SHP77 (cell line): ENCODE measurements at places on chromosomes 1 and 21.

DNA sequence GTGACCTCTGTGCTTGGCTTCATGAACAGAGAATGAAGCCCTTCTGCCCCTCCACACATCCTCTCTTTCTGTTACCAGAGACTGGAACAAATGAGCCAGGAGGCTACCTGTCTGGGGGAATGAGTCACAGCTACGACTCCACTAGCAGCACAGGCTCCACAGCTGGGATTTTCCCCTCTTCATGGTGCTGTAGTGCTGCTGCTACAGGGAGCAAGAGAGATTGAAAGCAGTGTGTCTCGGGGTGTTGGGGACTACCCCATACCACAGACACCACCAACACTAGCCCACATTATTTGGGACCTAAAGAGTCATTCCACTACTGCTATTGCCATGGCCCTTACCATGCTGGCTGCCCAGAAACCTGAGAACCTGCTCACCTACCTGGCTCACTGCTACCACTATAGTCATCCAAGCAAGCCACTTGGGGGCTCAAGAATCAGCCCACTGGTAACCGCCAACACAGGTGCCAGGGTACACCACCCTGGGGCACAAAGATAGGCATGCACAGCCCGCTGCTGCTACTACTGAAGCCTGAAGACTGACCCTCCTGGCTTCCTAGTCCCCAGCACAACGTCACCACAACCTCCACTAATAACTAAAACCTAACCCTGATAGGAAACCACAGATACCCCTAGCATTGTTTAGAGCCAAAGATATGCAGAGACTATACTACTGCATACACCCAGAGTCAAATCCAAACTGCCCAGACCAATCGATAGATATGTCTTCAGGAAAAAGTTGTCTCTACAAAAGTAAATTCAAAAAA lies 17.7 kb downstream of the CD1E start:
- DNase-seq = no peak

DNA sequence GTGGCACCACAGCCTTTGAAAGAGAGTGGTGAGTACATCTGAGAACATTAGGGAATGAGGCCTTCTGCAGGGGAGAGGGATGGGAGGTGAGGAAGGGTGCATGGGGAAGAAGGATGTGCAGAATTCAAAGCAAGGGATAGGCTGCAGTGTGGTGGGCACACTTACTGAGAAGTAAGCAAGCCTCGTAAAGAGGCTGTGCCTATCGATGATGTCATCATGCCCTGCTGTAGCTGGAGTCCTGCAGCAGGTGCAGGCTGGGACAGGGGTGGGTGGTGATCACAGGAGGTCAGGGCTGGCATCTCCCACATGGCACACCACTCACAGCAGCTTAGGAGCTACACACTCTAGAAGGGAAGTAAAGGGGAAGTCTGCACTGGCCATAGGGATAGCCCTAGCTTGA lies 16.2 kb downstream of the ZSCAN20 start:
- no peak for DNase-seq

- no peak for DNase-seq
Observed at GRCh38 chr1:39832294-39832693, 43.6 kb upstream of the BMP8B start.

GRCh38 chr21:15397258-15397657 lies 332.5 kb upstream of the NRIP1 start:
- DNase-seq = no peak

DNA sequence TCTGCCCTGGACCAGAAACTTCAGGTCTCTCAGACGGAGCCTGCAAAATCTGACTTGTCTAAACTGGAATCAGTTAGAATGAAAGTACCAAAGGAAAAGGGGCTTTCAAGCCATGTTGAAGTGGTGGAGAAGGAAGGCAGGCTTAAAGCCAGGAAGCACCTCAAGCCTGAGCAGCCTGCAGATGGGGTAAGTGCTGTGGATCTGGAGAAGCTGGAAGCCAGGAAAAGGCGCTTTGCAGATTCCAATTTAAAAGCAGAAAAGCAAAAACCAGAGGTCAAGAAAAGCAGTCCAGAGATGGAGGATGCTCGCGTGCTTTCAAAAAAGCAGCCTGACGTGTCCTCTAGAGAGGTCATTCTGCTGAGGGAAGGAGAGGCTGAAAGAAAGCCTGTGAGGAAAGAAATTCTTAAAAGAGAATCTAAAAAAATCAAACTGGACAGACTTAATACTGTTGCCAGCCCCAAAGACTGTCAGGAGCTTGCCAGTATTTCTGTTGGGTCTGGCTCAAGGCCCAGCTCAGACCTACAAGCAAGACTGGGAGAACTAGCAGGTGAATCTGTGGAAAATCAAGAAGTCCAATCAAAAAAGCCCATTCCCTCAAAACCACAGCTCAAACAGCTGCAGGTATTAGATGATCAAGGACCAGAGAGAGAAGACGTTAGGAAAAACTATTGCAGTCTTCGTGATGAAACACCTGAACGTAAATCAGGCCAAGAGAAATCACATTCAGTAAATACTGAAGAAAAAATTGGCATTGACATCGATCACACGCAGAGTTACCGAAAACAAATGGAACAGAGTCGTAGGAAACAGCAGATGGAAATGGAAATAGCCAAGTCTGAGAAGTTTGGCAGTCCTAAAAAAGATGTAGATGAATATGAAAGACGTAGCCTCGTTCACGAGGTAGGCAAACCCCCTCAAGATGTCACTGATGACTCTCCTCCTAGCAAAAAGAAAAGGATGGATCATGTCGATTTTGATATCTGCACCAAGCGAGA lies 46.6 kb downstream of the ZBTB17 start:
- DNase-seq = no peak

DNA sequence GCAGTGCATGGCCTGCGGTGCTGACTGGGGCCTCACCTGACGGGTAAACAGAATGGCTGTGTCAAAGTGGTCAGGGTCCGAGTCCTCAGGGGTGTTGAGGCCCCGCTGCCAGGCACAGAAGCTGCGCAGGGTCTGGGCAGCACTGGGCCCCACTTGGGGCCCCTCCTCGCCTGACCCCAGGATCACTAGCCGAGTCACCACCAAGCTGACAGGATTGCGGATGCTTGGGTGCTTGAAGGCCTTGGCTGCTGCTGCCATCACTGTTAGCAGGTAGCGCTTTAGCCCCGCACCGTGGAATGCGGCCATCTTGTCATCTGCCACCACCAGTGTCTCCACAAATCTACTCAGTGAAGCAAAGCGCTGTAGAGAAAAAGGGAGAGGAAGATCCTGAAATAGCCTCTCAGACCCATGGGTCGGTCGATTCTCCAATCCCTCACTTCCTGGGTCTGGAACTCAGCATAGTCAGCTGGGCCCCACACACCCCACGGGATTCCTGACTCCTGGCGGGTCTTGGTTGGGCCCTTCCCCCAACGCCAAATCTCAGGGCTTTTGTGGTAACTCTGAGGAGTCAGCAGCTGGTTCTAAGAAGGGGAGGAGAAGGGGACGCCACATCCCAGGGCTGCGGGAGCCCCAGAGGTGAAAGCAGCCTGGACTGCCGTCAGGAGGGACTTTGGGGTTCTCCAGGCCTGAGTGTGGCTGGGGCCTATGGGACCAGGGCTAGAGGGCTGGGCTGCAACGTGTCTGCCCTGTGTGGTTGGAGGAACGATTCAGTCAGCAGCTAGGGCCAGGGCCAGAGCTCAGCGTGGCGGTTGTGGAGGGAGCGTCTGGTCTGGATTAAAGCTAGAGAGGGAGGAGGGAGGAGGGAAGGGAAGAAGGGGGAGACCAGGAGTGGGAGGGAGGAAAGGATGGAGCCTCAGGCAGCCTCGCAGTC lies 2.1 kb downstream of the ADAMTS4 start:
- DNase-seq = no peak

GRCh38 chr1:185567440-185567839 lies 166.8 kb upstream of the HMCN1 start:
- DNase-seq = no peak

- DNase-seq = no peak
Observed at GRCh38 chr1:27993241-27993640, 33.5 kb downstream of the XKR8 start.

- no peak for DNase-seq
Observed at GRCh38 chr1:230818901-230819300, 49.4 kb downstream of the C1orf198 start.

- no peak for DNase-seq
Observed at GRCh38 chr1:76659171-76659940, 207.9 kb upstream of the ST6GALNAC5 start.

- DNase-seq = no peak
Observed at GRCh38 chr1:89815611-89816010, 5.2 kb upstream of the LRRC8D start.

DNA sequence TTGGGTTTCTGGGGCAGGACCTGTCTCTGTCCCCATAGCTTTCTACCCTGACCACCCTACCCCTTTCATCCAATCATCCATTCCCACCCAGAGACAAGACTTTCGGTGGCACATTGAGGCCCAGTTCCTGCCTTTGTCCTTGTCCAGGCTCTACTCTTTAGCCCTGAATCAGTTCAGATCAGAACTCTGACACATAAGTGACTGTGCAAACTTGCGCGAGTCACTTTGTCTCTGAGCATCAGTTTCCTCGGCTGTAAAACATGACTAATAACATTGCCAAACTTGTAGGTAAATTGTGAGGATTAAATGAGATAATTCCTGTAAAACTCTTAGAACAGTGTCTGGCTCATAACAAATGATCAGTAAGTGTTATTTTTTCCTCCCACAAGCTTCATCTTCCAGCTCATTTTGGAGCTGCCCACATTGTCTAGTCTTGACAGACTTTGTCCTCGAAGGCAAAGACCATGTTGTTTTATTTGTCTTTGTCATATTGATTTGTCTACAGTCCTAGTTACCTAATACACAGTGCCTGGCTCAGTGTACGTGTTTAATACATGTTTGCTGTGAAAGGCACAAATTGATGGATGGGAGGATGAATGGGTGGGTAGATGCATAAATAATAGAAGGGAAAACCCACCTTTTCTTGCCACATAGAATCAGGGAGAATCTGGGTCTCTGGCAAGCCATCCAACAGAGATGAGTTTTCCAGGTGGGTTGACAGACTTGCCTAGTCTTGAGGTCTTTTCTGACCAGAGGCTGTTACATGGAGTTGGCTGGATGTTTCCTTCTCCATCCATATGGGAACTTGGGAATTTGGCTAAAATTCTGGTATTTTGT lies 262.9 kb downstream of the OMA1 start:
- DNase-seq = no peak

- DNase-seq = no peak
Observed at GRCh38 chr1:22586356-22587130, 23.3 kb downstream of the EPHA8 start.

- no peak for DNase-seq
Observed at GRCh38 chr21:31366825-31367224, 22.8 kb upstream of the TIAM1 start.
